Natural killer cell (primary cell): ENCODE measurements at places on chromosomes 2 and 18.

DNA sequence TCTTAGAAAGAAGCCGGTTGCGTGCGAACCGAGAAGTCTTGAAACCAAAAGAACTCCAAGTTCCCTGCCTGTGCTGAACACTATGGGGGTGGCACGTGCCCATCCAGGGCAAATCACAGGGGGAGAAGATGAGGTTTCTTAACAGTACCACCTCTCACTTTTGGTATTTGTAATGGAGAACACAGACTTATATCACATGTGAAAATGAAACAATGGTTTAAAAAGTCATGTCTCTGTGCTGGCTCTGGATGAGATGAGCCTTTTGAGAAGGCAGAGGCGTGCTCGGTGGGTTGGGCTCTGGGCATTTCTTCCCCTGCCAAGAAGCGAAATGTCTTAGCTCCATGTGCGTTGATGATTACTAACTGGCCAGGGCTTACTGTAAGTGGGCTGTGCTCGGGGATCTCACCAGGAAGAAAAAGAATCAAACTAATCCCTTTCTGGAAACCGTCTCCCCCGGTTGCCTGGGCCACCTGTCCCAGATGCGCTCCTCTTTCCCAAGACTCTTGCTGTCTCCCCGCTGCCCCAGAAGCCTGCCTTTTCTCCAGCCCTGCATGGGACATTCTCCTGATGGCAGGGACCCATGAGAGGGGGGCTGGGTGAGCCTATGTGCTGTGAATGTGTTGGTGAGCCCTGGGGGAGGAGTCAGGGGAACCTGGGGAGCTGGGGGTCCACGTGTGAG is 252.9 kb downstream of the PRKCE start:
- H3K4me1 ChIP-seq = no peaks in the 10 kb centered on the region
- H3K4me3 ChIP-seq = no peak overlapping the region
- no peaks in the 10 kb centered on the region for H3K36me3 ChIP-seq
- DNase-seq = no peak
- H3K27ac ChIP-seq = no peak overlapping the region

GRCh38 chr2:128324008-128324896 is 5.6 kb upstream of the HS6ST1 start:
- no peaks in the 10 kb centered on the region for H3K27me3 ChIP-seq
- peaks cover 17% of the 10 kb centered on the region for H3K4me1 ChIP-seq
- no peaks in the 10 kb centered on the region for H3K36me3 ChIP-seq
- no peak for DNase-seq
- H3K27ac ChIP-seq = no peak overlapping the region
- H3K4me3 ChIP-seq = no peak overlapping the region

GRCh38 chr2:212863185-212863588 is 288.2 kb downstream of the IKZF2 start:
- no peak for DNase-seq
- H3K36me3 ChIP-seq = no peaks in the 10 kb centered on the region
- H3K27ac ChIP-seq = no peak overlapping the region
- no peaks in the 10 kb centered on the region for H3K27me3 ChIP-seq
- no peaks in the 10 kb centered on the region for H3K4me1 ChIP-seq

DNA sequence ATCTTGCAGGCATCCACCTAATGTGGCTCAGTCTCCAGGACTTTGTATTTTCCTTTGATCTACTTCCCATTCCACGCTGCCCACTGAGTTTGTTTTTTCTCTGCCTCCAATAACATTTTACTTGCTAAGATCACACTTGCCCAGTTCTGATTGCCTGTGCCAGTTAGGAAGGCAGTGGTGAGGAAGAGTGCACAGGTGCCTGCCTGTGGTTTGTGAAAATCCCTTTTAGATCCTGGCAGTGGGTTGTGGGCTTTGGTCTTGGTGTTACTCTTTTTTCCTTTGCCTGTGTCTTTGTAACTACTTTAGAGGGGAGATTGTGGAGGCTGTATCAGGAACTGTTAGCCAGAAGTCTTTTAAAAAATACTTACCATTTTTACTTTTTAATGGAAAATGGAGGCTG is 36.9 kb upstream of the KCNG2 start:
- DNase-seq = no peak
- H3K4me3 ChIP-seq = no peak overlapping the region
- no peak overlapping the region for H3K27ac ChIP-seq
- H3K27me3 ChIP-seq = no peaks in the 10 kb centered on the region
- H3K4me1 ChIP-seq = no peaks in the 10 kb centered on the region

GRCh38 chr2:204069804-204070203 is 133.2 kb downstream of the ICOS start:
- no peaks in the 10 kb centered on the region for H3K4me1 ChIP-seq
- no peaks in the 10 kb centered on the region for H3K36me3 ChIP-seq
- no peak for DNase-seq
- no peak overlapping the region for H3K4me3 ChIP-seq
- H3K27ac ChIP-seq = no peak overlapping the region

- H3K27me3 ChIP-seq = no peaks in the 10 kb centered on the region
- no peaks in the 10 kb centered on the region for H3K36me3 ChIP-seq
- no peaks in the 10 kb centered on the region for H3K4me1 ChIP-seq
- H3K4me3 ChIP-seq = no peak overlapping the region
- H3K27ac ChIP-seq = no peak overlapping the region
- DNase-seq = no peak
Observed at GRCh38 chr2:36616947-36617346, 19.0 kb upstream of the FEZ2 start.

- no peak for DNase-seq
- H3K27me3 ChIP-seq = no peaks in the 10 kb centered on the region
- H3K4me3 ChIP-seq = no peak overlapping the region
- no peaks in the 10 kb centered on the region for H3K36me3 ChIP-seq
- peak overlapping the region; percentile 52 for H3K27ac ChIP-seq
Observed at GRCh38 chr2:216090369-216090786, 8.7 kb downstream of the TMEM169 start.
